ENCODE measurements at places on chromosomes 1 and 21. TPM values are rescaled to one million over a fixed set of nuclear protein-coding genes. Genes with fewer than 3 reads are reported as not detected.

GRCh38 chr1:94650301-94650700, 108.7 kb upstream of the F3 start:
- DNase-seq: no peak

DNA sequence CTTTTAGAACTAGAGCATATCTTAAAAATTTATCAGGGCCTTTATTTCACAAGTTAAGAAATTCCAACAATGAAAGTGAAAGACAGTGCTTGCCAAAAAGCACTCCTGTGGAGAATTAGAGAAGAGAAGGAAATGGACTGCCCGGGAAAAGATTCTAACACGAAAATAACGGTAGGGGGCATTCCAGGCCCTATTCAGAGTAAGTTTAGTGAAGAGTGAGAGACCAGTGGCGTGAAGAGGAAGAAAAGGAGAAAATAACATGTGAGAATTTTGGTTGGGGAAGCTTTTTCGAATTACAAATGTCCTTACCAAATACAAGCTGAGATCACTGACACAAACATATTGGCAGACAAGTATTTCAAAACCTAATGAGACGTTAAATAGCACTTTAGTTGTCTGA, 38.4 kb upstream of the RBM34 start:
- DNase-seq: no peak

- DNase-seq: no peak
These were observed 5.8 kb upstream of the TGFB2 start for GRCh38 chr1:218339267-218339831.

DNA sequence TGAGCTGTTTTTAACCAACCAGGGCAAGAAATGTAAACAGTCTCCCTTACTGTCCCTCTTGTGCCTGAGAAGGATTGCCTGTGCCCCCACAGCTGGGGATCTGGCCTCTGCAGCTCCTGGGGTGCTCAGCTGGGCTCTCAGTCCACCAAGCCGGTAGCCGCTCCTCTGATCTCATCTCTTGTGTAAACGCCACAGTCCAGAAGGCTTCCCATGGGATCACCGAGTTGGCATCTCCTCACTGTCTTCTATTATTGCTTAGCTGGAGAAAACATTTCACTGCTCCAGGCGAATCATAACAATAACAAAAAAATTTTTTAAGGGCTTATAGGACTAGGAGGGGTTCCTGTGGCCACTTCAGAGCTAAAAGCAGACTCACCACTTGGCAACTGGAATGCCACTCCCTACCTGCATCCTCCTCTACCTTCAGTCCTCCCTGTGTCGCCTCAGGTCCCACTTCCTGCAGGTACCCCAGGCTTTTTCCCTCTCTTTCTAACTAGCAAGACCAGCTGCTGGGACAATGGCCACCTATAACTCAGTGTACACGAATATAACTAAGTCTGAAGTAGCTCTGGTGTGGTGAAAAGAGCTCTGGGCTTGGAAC, 75.8 kb downstream of the ATP1A1 start:
- no peak for DNase-seq

GRCh38 chr21:42648606-42649005, 4.8 kb upstream of the PDE9A start:
- no peak for DNase-seq

The CD5L gene
- total RNA-seq: not detected

The MORN1 gene
- 20.0 TPM for total RNA-seq

The OLFML2B gene
- total RNA-seq: 12.8 TPM

All from uterus (tissue), 4 donors.